Kidney tubule cell (primary cell): ENCODE measurements at places on chromosomes 7 and 10.

GRCh38 chr7:2838873-2839578, 5.1 kb downstream of the GNA12 start:
- DNase-seq = no peak

DNA sequence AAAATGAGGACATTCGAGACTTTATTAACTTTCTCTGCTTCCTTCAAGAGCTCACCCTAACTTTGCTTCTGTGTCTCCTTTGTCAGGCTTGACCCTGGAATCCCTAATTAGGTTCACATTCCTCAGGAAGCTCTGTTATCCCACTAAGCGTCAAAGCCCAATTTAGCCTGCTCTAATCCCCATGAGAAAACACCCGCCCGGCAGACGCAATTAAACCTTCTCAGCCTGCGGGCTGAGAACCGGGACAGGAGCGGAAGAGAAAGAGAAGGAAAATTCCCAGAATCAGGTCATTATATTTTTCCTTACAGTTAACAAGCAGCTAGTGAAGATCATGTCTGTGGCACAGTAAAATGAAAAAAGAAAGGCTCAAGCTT, 93.0 kb downstream of the TNS3 start:
- DNase-seq = no peak

- no peak for DNase-seq
Observed at GRCh38 chr10:45454262-45454661, 80.2 kb downstream of the ALOX5 start.

GRCh38 chr7:68671671-68672070, 926.6 kb upstream of the AUTS2 start:
- DNase-seq = no peak
